ENCODE measurements at places on chromosomes 2 and 18. TPM values are rescaled to one million over a fixed set of nuclear protein-coding genes. Genes with fewer than 3 reads are reported as not detected.

IL36B gene
- not detected for total RNA-seq

FAP gene
- 14.4 TPM for total RNA-seq

NAT8 gene
- not detected for total RNA-seq

AGAP1 gene
- total RNA-seq, result 25.9 TPM

ALPG gene
- total RNA-seq, result not detected

DOK6 gene
- 1.4 TPM for total RNA-seq

LTBP1 gene
- total RNA-seq, result 17.4 TPM

ALK gene
- 5.6 TPM for total RNA-seq

SERPINB10 gene
- total RNA-seq, result not detected

ACTR1B gene
- 59.6 TPM for total RNA-seq

SCN9A gene
- 2.0 TPM for total RNA-seq

POMC gene
- 10.7 TPM for total RNA-seq

REG3G gene
- total RNA-seq, result not detected

POTEF gene
- 3.3 TPM for total RNA-seq

NYAP2 gene
- total RNA-seq, result not detected

DIS3L2 gene
- total RNA-seq, result 19.2 TPM

SPEG gene
- 36.6 TPM for total RNA-seq

GALR1 gene
- total RNA-seq, result under 0.01 TPM

ATP8B1 gene
- 41.3 TPM for total RNA-seq

VIT gene
- total RNA-seq, result 9.2 TPM

RAPGEF4 gene
- 12.8 TPM for total RNA-seq

FLACC1 gene
- total RNA-seq, result 1.2 TPM

NT5C1B gene
- not detected for total RNA-seq

GPBAR1 gene
- 5.2 TPM for total RNA-seq

ACSL3 gene
- 74.4 TPM for total RNA-seq

C2orf92 gene
- 49.5 TPM for total RNA-seq

BBS5 gene
- total RNA-seq, result 6.6 TPM

CPSF3 gene
- 23.1 TPM for total RNA-seq

CLHC1 gene
- 17.7 TPM for total RNA-seq

ZNF892 gene
- total RNA-seq, result 8.6 TPM

TPO gene
- total RNA-seq, result 21.0 TPM

Measured in breast epithelium (tissue), 4 donors.